ENCODE measurements at places on chromosomes 11 and 22.

GRCh38 chr22:47021371-47022074 is 259.1 kb downstream of the TBC1D22A start:
- DNase-seq = no peak

DNA sequence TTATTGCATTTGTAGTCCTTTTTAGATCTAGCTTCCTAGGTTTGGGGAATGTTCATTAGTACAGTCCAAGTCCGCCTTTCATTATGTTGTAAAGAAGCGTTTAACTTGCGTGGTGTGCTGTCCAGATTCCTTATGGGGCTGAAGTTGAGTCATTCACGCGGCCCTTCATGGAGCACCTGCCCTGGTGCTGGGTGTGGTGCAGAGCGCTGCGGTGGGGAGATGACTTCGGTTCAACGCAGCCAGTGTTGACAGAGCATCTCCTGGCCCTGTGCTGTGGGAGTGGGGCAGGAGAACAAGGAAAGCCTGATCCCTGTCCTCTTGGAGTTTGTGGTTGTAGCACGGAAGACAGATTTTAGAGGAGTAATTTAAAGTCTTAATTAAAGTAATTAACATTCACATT is 152.0 kb downstream of the TBC1D22A start:
- DNase-seq = no peak

DNA sequence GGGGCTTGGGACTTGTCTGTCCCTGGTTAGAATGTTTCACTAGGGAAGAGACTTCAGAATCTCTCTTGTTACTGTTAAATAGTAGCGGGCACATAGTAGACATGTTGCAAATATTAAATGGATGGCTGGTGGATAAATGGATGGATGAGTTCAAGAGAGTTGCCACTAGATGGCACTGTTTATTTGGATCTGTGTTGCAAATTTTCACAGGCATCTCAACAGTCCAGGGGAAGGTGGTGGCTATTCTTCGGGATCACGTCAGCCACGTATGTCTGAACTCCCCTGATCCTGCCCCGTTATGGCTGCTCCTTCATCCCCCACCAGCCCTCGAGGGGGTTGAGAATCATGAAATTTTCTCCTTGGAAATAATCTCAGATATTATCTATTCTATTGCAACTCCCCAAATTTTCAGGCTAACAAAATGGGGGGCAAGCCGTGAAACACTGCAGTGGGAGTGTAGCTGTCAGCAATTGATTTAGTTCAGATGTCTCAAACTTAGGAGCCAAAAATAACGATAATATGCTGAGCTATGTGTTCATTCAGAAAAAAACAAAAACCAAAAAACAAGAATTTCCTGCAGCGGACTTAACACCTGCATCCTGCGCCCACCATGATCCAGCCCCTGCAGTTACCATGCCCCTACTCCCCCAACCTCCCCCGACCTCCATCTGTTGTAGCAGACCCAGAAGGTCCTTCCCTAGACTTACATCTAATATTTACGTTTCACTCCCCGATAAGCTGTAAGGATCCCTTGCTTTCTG is 29.1 kb upstream of the BIRC3 start:
- peak; percentile 77 for DNase-seq

DNA sequence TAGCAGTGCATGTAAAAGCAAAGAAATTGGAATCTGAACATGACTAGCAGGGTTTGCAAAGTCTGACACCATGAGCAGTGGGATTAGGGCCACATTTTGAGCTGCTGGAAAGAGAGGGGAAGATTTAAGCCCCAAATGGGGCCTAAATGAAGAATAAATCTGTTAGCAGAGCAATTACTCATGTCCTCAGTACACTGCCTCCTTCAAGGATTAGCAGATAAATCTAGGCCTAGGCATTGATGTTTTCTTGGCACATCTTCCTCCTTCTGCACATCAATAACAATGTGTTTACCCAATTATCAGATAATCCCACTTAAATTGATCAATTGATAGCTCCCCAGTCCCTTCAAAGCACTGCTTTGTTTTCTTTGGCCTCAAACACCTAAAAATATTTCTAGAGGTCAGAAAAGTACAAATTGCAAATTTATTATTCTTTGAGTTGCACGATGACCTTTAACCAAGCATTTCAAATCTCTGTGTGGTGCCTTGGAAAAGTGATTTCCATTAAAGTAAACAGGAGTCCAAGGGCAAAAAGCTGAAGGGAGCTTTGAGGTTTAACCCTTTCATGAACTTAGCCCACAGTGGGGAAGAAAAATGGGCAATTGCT is 514.7 kb upstream of the CHORDC1 start:
- DNase-seq = peak; percentile 37

DNA sequence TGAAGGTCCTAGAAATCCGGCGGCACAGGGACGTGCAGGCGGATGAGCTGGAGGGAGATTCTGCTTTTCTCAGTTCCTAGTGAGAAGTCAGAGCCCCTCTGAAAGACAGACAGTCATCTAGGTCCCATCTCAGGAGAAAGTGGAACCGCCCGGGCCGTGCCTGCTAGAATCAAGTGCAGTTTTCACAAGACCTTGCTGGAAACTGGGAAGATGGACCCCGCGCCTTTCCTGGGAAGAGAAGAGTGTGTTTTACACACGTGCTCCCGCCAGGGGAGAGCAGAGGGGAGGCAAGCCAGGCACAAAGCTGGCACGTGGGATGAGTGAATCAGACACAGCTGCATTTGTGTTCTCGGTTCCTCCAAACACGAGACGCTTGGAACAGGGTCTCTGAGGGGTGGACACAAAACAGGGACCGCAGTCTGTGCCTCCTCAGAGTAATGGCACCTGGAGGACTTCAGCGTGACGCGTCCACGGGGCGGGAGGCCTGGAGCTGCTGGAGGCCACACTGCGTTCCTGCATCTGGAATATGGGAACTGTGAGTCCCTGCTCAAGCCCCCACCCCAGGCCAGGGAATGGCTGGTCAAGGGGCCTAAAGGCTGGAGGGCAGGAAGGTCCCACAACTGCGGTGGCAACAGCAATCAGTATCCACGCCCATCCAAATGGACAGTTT is 218.3 kb downstream of the BRD1 start:
- DNase-seq = no peak

Data from amniotic epithelial cell (primary cell).